ENCODE measurements at places on chromosomes 11 and 22. TPM values are rescaled to one million over a fixed set of nuclear protein-coding genes. Genes with fewer than 3 reads are reported as not detected.

DNA sequence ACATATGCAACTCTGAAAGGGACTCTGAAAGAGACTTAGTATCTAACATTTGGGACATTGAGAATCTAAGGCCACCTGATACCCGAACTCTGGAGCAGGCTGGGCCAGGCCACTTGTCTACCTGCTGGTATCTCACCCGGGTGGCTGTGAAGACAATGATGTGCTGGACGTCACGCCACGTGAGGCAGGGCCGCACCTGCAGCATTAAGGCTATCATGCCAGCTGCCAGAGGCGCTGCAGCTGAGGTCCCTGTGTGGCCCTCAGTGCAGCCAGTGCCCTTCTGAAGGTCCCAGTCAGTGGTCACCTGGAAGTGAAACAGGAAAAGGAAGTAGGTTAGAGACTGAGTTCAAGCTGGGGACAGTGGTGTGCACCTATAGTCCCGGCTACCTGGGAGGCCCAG, 12.4 kb downstream of the PCSK7 start:
- no peak for DNase-seq

The OR4P4 gene
- not detected for total RNA-seq

- no peak for DNase-seq
Measured at GRCh38 chr11:55726715-55727324, 46.4 kb upstream of the OR5D13 start.

- DNase-seq = no peak
Measured at GRCh38 chr11:9972989-9973388, 309.1 kb downstream of the SWAP70 start.

GRCh38 chr11:57649826-57650738, at the start of gene YPEL4:
Gene YPEL4 (minus strand): TSS chr11:57649912. CDS start chr11:57647107, 2,805 bp downstream.
- peak; percentile 62 for DNase-seq

The HEPHL1 gene
- 114 TPM for total RNA-seq

GRCh38 chr22:23088199-23088604, 17.9 kb downstream of the GNAZ start:
- no peak for DNase-seq

The MS4A6E gene
- not detected for total RNA-seq

DNA sequence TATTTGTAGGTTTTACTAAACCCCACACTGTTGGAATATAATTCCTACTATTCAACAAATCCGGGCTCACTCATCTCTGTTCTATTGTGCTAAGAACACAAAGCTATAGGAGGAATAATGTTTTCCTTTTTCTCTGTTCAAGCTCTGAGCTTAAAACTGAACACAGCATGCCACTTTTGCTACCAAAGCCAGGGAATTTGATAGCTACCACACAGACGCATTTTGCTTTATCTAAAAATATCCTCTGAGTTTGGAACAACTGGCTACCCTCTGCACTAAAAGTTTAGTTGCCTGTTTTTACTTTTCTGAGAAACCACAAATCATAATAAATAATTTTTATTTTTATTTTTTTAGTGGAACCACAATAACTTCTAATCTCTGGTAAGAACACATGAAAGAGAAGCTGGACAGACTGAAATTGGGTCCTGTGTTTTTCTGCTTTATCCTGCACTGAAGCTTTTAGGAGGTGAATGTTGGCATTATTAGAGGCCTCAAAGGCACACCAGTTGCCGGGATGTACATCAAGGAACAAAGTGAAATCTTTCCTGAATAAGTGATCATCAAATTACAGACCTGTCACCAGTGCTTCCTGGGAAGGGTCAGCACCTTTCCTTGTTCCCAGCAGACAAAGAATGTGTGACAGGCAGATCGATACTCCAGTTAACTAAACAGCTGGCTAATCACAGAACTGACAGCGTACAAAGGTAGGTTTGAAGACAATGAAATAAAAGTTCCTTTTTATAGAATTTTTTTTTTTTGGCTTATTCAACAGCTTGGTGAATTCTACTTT, 523.2 kb upstream of the TENM4 start:
- no peak for DNase-seq

The HPX gene
- total RNA-seq = 0.24 TPM

DNA sequence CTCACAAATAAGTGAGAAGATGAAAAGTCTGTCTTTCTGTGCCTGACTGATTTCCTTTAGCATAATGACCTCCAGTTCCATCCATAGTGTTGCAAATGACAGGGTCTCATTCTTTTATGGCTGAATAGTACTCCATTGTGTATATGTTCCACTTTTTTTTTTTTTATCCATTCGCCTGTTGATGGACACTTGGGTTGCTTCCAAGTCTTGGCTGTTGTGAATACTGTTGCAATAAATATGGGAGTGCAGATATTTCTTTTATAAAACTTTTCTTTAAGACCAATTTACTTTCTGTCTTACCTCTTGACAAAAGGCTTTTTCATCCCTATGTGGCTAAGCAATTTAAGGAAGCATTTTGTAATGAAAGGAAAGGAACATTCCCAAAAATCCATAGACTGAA, 104.6 kb downstream of the MUC15 start:
- DNase-seq = no peak

The GPR152 gene
- not detected for total RNA-seq

DNA sequence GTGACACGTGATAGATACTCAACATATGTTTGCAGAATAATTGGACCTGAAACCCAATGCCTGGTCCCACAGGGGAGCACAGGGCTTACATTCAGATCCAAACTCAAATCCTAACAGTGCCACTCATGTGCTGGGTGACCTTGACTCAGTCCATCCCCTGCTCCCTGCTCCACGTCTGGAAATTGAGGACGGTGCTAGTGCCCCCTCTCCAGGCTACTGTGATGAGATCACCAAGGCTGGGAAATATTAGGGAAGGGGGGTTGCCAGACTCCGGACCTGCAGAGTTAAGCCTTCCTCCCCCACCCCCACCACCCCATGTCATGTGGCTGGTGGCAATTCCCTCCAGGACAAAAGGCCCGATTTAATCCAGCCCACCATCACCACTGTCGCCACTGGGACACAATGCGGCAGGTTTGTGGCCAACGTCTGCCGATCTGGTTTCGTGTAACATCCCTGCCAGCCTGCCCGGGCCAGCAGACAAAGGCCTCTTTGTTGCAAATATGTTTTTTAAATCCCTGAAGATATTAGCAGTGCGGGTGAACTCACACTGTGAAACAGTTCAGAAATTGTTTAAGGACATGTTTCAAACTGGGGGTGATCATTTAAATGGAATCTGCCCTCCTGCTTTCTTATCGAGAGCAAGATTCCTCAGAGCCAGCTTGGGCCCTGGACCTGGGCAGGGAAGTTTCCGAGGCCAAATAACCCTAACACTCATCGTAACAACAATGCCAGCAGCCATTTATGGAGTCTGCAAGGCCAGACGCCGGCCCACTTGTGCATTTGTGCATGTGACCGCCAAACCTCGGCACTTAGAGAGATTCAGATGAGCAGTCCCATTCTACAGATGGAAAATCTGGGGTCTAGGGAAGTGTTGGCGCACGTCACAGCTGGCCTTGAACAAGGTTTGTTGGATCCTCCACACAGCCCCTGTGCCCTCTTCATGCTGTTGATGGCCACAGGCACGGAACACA, 19.6 kb upstream of the MN1 start:
- no peak for DNase-seq

DNA sequence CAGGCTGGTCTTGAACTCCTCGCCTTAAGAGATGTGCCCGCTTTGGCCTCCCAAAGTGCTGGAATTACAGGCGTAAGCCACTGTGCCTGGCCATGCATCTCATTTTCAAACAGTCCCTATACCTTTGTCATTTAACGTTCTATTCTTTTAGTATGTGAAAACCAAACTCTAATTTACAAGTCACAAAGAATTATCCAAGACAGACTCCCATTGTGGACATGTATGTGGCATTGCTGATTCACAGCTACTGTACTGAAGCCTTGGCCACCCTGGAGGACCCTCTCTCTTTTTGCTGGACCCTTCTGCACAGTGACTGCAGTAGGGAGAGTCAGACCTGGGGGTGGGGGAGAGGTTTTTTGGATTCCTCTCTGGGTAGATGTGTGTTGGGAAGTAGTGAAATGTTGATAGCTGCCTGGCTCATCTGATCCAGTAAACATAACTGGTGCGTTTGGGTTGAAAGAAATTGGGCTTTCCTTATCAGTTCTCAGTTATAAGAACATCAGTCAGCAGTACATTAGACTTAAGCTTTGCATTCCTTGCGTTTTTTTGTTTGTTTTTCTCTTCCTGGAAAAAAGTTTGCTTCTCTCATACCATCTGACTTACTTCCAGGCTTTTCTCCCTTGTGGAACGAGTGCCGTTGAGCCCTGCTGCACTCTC, 65.9 kb downstream of the MED15 start:
- no peak for DNase-seq

DNA sequence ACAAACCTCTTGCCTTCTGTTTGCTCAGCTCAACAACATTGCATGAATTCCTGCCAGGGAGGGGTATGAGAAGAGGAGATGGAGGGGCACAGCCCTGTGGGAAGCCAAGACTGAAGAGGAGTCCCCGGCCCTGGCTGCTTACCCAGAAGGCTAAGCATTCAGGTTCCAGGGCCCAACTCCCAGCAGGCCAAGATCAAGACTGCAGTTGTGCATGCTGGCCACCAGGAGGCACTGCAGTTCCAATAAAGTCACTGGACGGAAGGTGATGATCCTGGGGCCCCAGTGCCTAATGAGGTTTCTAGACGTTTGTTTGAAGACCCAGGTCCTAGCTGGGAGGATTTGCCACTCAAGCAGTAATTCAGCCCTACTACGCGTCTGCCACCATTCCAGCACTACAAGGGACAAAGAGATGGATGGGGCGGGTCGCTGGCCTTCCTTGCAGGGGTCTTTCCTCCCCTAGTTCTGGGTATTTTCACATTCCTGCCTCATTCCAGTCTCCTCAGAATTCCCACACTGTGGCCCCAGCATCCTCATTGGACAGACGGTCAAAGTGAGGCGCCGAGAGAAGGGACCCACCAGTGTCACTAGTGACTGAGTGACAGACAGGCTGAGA, 23.6 kb downstream of the ALX4 start:
- no peak for DNase-seq

GRCh38 chr11:85829172-85829571, 18.2 kb upstream of the SYTL2 start:
- DNase-seq = no peak

DNA sequence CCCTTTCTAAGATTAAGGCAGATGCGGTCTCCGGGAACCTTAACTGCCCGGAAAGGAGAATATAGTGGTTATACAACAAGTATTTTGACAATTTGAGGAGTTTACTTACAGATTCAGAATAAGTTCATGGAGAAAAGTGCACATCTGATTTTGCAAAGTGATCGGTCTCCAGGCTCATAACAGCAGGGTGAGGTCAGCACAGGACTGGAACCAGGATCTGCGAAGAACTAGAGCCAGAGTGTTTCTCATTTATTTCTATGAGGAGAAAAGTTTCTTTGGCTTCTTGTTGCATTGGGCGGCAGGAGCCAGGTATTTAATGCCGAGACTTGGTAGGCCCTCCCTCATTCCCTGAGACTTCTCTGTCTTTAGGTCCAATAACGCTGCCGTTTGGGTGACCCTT, 3.7 kb downstream of the ADAMTS15 start:
- DNase-seq = no peak

The PRRG4 gene
- 4.8 TPM for total RNA-seq

DNA sequence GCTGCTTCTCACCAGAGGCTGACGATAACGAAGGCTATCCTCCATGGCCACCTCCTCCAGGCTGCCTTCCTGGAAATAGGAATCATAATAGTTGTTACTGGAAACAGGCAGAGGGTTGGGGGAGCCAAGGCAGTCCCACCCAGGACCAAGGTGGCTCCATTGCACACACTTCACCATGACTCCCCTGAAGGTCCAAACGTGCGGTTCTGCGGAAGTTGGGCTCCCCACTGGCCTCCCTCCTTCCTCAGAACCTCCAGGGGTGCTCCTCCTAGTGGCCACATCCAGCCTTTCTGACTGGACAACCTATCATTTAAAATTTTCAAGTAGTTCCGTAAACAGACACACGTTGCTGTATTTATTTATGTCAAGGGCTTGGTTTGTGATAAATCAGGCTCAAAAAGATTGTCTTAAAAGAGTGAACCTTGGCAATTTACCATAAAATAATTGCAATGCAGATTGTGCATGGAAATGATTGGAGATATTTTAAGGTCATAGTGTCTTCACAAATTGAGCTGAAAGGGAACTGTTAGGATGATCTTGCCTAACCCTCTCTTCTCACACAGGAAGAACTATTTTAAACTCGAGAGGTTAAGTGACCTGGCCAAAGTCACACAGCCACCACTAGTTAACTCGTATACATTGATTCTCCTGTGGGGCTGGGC, 1.4 kb upstream of the TCN2 start:
- DNase-seq = peak; percentile 25

GRCh38 chr11:35250192-35250591, 111.2 kb downstream of the CD44 start:
- DNase-seq = no peak

DNA sequence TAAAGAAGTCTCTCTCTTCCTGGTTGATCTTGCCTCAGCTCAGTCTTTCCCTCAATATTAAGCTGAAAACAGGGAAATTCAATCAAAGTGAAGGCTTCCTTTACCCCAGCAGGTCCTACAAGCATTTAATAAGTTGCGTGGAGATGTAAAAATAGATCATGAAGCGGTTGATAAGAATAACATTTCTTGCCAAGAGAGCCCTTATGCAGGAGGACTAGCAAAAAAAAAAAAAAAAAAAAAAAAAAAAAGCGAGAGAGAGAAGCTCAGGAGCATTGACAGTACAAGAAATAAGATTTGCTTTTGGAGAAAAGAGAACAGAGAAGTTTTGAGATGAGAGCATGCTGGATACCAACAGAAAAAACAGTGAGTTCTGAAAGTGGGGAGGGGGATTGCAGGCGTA, 112.2 kb upstream of the CLMP start:
- no peak for DNase-seq

DNA sequence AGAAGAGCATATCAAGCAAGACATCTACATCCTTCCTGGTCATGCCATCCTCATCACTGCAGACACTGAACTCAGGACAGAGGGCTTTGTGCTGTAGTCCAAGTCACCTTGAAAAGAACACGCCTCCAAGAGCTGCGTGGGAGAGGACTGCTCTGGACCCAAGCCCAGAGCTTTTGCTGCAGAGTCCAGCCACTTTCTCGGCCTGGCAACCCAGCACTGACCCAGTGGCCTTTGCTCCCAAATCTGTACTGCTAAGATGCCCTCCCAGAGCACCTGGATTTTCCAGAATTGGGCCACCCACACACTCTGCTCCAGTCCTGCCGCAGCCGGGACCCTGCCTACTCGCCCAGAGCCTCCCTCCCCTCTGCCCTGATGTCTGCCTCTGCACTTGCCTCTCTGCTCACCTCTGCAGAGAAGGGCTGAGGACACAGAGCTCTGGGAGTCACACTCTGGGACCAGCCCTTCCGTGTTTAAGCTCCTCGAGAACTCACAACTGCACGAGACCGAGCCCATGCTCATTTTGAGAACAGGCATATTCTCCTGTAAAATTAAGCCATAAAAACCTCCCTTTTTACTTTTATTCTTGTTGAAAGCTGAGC, 83.8 kb upstream of the CSNK2A3 start:
- DNase-seq = no peak

The COX8A gene
- total RNA-seq = 648 TPM

DNA sequence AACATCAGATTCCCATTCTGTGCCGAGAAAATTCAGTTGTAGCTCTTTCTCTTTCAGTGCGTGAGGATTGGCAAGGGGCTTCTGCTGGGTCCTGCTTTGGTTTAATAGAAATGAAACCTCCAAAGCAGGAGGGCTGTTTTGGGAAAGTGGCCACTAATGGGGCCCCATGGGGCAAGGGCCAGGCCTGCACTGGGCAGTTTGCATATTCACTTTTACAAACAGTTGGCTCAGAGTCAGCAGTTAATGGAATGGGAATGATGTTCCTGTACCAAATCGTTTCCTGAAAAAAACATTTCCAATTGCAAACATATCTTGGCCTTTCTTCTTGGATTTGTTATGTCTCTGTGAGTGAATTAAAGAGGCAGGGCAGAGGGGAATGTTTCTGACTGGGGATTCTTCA, 92.1 kb downstream of the PARVA start:
- DNase-seq = no peak

GRCh38 chr22:19855504-19856409, 1.1 kb upstream of the GNB1L start:
- DNase-seq = no peak

All from foreskin keratinocyte (primary cell).